ACHN (cell line): ENCODE measurements at places on chromosomes 2 and 18.
A peak's percentile ranks its signal among the peaks of the same experiment; 100 is the strongest.

- DNase-seq: no peak
Observed at GRCh38 chr2:167925758-167926157, 321.6 kb downstream of the STK39 start.

DNA sequence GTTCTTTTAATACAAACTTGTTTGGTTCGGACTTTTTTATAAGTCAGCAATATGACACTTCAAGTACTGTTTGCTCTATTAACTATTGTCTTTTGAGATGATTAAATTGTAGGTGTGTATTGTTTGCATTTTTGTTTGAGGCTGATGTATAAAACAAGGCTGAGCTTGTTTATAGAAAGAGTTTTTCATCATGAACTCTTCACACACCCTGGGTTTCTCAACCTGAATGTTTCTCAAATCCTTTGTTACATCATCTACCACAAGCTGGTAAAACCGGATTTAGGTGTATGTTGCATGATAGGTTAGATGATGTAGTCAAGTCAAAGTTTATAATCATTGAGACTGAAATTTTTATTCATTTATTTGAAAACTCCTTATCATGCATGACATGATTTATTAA lies 335.2 kb upstream of the LRATD1 start:
- no peak for DNase-seq

DNA sequence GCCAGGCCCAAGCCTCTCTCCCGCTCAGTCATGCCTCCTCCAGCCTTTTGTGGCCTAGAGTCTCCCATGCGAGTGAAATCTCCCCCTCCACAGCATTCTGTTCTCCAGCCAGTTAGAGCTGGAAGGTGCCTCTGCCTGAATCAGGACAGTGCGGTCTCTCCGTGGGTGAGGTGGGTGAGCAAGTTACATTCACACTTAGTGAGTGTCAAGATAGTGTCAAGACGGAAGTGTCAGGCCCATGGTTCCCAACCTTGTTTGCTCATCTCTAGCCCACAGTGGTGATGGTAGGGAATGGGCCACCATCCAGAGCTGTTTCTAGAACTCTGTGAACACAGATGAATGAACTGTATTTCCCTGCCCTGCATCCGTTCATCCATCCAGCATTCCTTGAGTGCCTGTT lies 59.5 kb downstream of the LPIN1 start:
- no peak for DNase-seq

DNA sequence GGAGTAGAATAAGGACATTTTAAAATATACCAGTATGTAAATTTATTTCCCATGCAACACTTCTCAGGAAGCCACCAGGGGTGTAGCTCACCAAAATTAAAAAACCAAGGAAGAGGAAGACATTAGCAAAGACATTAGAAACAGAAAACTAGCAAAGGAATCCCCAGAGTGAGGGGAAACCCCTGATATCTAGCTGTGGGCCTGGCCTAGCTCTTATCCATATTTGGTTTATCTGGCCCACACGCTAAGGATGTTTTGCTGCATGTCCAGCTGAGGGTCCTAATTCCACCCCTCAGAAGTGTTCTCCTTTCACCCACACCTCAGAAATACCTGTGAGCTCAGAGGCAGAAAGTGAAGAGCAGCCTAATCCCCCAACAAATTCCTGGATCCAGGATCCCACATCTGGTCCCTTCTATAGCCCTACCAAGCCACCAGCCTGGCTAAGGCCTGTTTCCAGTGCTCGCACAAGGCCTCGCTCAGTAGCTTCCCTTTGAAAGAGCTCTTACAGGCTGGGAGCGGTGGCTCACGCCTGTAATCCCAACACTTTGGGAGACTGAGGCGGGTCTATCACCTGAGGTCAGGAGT lies 17.4 kb downstream of the OSBPL1A start:
- no peak for DNase-seq

- DNase-seq: no peak
Observed at GRCh38 chr2:178679891-178680290, 127.3 kb downstream of the TTN start.

- no peak for DNase-seq
Observed at GRCh38 chr18:8176554-8176953, 432.7 kb upstream of the RAB12 start.

DNA sequence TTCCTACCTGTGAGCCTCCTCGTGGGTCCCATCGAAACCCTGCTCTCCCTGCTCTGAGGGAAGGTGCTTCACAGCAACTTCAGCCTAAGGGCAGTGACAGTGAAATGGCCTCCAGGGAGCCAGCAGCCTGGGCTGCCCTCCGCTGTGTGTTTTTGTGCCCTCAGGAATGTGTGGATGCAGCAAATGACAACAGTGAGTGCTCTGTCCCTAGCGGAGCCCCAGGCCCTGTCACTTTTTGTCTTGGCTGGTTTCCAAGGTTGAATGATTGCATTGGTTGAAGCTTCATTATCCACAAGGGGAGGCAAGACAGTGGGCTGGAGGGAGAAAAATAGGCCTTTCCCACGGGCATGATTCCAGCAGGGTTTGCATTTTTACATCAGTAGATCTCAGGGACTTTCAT lies 42.9 kb downstream of the STON1 start:
- DNase-seq: no peak

DNA sequence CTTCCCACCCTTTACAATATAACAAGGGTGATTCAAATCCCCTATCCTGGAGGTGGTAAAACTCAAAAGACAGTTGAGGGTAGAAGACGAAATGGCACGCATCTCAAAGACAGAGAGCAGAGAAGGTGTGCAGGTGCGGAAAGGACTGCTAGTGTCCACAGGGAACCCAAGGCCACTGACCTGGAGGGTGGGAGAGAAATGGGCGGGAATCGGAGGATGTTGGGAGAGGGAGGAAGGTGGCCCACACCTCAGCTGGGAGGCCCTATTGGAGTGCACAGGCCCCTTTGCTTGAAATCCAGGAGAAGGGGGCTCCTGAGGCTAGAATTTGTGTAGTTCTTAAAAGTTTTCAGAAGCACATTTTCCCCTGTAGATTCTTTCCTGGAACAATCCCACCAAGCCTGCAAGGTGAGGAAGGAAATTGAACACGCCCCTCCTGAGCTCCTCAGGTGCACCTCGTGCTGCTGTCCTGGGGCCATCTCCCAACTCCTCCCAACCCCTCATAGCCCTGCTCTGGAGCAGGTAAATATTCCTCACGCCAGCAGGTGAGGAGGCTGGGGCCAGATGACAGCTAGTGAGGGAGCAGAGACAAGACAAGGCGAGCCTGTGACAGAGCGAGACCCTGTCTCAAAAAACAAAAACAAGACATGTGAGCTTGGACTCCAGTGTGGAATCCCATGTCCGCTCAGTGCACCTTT lies 99.3 kb downstream of the MCFD2 start:
- DNase-seq: no peak

DNA sequence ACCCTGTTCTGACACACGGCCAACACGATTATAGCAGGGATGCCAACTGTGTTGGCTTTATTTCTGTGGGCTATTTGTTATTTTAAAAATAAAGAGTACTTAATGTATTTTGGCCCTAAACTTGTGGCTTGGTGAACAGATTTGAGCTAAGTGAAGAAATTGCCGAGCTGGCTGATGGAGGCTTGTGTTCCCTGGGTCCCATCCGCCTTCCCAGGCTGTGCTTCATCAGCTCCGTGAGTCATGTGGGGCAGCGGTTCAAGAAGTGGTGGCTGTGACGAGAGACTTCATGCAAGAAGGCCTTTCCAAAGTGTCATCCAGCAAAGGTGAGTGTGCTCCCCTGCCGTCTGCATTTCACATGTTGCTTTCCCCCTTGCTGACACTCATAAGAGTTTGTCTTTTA lies 73.6 kb upstream of the NCK2 start:
- peak; percentile 10 for DNase-seq

DNA sequence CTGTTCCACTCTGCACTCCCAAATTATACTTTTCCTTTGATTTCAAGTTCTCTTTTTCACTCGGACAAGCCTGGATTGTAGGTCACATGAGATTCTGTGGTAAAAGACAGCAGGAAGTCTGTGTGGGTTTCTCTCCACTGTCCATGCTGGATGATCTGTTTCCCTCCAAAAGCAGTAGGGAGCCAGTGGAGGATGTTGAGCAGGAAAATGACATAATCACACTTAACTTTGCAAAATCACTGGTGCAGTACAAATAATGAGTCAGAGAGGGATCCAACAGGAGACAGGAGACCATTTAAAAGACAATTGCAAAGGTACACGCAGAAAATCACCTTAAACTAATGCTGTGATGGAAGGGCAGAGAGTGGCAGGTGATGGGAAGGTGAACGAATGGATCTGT lies 301.3 kb downstream of the ZNF407 start:
- DNase-seq: peak; percentile 76

GRCh38 chr18:48106498-48106897 lies 176.0 kb upstream of the SMAD2 start:
- no peak for DNase-seq

DNA sequence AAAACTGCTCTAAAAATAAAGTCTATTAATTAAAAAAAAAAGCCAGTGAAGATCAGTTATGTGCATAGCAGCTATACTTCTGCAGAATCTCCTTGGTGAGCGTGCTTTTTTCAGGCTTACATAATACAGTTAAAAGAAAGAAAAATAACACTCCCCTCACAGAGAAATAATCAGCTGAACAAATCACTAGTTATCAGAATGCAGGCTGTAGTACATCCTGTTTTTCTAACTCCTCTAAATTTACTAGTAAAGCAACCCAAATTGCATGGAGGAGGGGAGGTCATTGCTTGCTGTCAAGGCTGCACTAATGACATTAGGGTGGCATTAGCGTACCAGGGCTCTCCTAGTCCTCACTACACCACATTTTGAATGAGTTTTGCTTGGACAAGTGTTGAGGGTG lies 192.2 kb downstream of the PLCL1 start:
- no peak for DNase-seq

DNA sequence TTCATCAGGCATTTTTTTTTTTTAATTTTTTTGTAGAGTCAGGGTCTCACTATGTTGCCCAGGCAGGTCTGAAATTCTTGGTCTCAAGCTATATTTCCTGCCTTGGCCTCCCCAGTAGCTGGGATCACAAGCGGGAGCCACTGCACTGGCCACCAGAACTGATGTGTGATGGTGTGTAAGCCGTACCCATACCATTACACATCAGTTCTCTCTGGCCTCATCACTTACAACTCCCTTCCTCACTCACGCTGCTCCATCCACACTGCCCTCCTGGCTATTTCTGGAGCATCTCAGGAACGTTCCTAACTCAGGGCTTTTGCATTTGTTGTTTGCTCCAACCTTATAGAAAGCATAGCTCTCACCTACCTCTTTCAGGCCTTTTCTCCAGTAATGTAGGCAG lies 834.5 kb upstream of the ID2 start:
- no peak for DNase-seq

DNA sequence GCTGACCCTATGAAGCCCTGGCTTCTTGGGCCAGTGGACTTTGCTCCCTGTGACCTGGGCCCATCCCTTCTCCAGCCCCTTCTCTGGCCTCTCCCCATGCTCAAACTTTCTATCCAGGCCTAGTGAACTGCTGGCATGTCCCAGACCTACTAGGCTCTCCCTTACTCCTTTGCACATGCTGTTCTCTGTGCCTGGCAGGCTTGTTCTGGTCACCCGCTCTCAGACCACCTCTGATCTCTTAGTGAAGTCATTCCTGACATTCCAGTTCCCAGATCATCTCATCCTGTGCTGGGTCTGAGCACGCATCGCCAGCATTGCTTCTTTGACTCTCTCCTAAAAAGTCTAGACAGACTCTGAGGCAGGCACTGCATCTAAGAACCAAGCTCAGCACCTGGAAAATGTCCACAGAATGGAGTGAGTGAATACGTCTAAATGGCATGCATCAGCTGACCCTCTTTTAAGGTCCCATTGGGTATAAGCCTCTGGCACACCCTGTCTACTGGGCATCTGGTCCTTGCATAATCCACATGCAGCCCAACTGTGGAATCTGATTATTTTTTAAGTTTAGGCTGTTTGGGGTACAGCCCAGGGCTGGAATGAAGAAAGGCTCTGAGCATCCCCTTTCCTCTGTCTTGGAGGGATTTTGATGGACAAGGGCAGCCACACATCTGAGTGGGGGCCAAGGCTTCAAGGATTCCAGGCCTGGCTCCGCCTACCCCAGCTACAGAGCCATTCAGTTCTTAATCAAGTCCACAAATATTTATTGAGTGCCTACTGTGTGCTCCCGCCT lies 130.6 kb upstream of the HAAO start:
- DNase-seq: peak; percentile 17

DNA sequence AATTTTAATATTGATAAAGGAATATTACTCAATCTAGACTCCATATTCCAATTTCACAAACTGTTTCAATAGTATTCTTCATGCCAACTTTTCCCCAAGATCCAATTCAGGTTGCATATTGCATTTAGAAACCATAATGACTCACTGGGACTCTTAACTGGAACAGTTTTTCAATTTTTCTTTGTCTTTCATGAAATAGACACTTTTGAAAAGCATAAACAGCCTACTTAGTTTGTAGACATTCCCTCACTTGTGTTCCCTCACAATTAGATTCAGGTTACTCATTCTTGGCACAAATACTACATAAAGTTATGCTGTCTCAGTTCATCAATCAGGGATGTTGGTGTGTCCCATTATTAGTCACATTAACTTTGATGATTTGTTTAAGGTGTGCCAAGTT lies 1768.4 kb upstream of the PIK3C3 start:
- DNase-seq: no peak

GRCh38 chr2:113930448-113930847 lies 40.6 kb downstream of the ACTR3 start:
- DNase-seq: peak; percentile 48

DNA sequence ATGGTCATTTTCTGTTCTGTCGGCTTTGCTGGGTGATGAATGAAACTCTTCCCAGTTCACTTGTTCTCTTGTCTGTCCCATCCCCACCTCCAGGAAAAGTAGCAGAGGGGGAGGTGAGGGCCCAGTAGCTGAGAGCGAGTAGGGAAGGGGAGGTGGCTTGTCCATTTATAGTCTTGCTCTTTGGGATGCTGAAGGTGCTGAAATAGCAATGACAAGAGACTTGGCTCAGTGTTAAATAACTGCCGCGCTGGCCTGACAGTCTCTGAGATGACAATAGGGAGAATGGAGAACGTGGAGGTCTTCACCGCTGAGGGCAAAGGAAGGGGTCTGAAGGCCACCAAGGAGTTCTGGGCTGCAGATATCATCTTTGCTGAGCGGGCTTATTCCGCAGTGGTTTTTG lies at the start of gene SMYD1:
SMYD1 (plus strand) TSS at position 228 of the 400 bp plus-strand sequence; CDS start at position 268, 40 bp downstream.
- no peak for DNase-seq

- no peak for DNase-seq
Observed at GRCh38 chr2:52194342-52194741, 1162.4 kb upstream of the NRXN1 start.

DNA sequence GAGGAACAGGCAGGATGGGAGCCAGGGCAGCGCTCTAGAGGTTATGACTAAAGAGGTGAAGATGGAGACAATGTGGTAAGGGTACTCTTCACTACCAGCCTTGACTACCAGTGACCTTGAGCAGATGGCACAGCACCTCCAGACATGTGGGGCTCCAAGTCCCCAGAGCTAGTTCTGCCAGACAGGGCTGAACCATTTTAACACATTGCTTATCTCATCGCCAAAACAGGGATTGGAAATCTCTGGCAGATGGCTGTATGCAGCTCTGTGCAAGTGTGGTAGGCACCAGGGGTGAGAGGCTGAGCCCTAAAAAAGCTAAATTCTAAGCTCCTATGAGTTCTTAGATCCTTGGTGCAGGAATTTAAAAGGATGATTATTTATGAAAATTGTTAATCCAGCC lies 41.3 kb downstream of the FSHR start:
- no peak for DNase-seq

GRCh38 chr2:148989882-148990493 lies 48.5 kb upstream of the LYPD6B start:
- DNase-seq: peak; percentile 83
